ENCODE measurements at places on chromosomes 6 and 20.
A peak's percentile ranks its signal among the peaks of the same experiment; 100 is the strongest.

- DNase-seq: no peak
These were observed 296.7 kb downstream of the ZFAND3 start for GRCh38 chr6:38116248-38116647.

DNA sequence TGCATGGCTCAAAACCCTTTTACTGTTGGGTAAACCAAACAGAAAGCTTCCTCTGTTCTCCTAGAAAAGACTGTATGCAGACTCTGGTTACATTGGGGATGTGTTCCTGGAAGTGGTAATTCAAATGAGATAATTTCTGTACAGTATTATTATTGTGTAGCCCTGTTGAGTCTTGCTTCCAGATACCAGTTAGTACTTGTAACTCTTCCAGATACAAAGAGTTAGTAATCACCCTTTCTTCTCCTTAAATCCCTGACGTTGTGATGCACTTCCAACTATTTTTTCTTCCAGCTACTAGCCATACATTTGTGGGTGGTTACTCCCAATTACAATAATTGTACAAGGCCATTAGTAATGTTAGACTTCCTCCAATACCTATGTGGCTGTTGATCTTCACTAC is 42.3 kb upstream of the GRIK2 start:
- DNase-seq: no peak

- no peak for DNase-seq
These were observed 20.4 kb downstream of the SPINT4 start for GRCh38 chr20:45742596-45742995.

- no peak for DNase-seq
These were observed 114.9 kb downstream of the EPHA7 start for GRCh38 chr6:93304505-93304904.

- no peak for DNase-seq
These were observed 174.6 kb downstream of the UBE3D start for GRCh38 chr6:82891076-82891475.

GRCh38 chr20:2305479-2305878 is 9.7 kb downstream of the TGM3 start:
- no peak for DNase-seq

DNA sequence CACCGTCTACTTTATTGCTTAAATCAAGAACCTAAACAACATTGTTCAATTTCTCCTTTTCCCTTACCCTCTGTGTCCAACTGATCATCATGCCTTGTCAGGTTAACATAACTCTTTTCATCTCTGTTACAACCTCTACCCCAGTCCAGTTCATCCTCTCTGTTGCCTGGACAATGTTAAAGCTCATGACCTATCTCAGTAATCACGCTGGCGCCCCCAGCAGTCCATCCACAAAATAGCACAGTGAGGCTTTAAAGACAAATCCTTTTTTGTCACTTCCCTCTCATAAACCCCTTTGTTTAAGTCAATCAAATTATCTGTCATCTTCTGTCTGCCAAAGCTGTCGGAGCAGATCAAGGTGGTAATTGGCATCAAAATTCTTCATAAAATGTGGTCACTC is 140.1 kb downstream of the QKI start:
- DNase-seq: peak; percentile 66

- no peak for DNase-seq
These were observed 301.1 kb downstream of the EYA4 start for GRCh38 chr6:133542056-133542821.

- no peak for DNase-seq
These were observed 431.9 kb downstream of the PKHD1 start for GRCh38 chr6:51655517-51655916.

- DNase-seq: peak; percentile 26
These were observed 3.1 kb upstream of the INSM1 start for GRCh38 chr20:20364593-20365479.

DNA sequence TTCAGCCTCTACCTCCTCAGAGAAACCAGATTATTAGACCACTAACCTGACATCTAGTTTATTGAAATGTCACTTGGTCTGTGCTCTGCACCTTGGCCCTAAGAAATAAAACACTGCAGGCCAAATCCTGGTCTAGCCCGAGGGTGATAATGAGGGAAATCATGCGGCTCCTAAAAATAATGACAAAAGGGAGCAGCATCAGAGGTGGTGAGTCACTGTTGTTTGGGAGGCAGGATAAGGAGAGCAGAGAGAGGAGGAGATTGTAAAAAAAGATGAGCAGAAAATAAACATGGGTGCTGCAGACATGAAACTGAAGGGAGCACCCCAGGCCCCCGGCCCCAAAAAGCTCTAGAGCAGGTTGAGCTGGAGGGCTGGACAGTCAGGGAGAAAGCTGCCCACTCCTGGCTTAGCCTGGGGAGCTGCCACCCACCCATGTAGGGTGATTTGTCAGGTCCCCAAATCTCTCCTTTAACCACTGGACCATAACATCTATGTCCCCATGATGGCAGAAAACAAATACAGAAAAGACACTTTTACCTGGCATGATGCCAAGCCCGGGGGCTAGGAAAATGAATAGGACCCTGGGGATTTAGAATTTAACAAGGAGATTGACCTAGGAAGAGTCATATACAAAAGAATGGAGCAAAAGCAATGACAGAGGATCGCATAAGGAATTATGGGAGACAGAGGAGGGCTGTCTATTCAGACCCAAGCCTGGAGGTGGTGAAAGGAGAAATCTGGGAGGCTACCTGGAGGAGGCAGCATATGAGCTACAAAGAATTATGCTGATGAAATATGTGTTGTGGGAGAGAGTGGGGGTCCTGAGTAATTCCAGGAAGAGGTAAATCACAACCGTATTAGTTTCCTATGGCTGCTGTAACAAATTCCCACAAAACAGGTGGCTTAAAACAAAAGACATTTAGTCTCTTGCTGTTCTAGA is 103.7 kb downstream of the SNAP25 start:
- DNase-seq: no peak

- DNase-seq: no peak
These were observed 77.0 kb downstream of the PLCB1 start for GRCh38 chr20:8209061-8209460.

DNA sequence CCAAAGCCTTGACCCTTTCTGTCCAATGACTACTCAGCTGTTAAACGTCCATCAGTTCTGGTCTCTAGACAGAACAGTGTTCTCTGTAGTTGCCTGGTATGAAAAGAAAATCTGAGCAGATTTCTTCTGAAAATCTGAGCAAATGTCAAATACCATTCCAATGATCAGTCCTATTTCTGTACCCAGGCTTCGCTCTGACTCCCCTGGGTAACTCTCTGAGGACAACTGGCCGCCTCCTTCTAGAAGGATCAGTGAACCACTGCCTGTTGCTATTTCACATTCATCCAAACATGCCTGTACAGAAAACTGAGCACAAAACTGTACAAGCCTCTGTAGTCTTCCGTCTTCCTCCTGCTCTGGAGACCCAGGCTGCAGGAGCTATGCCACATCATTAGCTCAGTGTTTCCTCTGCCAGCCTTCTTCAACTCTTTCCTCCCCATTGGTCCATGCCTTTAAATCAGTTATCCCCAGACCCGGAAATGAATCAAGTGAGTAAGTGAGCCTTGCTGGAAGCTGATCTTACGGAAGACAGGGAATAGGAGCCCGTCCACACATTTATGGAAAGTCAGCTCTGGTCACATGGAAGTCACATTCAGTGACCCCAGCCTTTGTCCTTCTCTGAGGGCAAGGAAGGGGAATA is 63.3 kb downstream of the DAAM2 start:
- no peak for DNase-seq

- no peak for DNase-seq
These were observed 21.6 kb downstream of the TCF15 start for GRCh38 chr20:588476-588875.

GRCh38 chr6:90295854-90296340 is 746 bp downstream of the BACH2 start:
- DNase-seq: peak; percentile 71

DNA sequence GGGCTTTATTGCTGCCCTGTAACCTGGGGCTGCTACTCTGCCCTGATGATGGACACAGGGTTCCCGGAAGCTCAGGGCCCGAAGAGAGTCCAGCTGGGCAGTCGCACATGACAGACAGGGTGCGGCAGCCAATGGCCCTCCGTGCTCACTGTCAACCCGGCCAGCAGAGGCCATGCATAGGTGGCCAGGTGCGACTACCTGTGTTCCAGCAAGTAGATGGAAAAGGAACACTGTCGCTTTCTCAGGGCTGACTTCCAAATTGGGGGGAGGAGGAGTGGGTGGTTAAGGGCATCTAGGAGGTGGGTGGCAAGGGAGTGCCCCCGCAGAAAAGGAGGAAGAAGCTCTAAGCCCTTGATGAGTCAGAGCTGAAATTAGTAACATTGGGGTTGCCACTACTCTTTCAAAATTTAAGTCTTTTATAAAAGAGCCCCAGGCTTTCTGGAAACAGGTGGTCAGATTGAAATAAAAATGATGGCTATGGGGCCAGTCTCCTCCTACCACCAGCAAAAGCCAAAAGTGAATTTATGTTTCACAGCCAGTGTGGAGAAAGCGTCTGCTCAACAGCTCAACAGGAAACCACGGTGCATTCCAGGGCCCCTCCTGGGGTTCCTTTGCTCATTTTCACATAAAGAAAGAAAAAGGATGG is 2.3 kb upstream of the RAMACL start:
- peak; percentile 8 for DNase-seq

- no peak for DNase-seq
These were observed 848.8 kb upstream of the MAP3K7 start for GRCh38 chr6:91435630-91436029.

DNA sequence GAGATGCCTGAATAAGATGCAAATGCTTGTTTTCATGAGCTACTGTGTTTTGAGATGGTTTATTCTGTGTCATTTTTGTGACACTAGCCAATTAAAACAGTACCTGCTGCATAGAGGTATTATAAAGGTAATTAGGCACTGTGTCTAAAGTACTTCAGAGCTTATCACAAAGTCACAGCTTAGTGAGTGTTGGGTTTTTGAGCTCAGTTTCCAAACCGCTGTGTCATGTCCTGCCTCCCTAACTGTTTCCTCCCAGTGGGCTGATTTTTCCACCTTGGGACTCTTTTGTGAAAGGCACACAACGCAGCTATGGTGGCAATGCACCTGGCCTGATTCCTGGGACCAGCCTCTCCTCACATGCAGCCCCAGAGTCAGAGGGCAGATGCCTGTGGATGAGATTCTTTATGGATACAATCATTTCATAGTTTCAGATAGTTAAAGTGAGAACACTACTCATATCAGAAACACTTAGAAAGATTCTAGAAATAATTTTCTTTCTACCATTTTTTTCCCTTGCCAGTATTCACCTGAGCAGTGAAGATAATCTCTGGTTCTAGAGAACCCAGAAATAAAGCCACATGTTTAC is 41.3 kb upstream of the TAGAP start:
- DNase-seq: peak; percentile 10

DNA sequence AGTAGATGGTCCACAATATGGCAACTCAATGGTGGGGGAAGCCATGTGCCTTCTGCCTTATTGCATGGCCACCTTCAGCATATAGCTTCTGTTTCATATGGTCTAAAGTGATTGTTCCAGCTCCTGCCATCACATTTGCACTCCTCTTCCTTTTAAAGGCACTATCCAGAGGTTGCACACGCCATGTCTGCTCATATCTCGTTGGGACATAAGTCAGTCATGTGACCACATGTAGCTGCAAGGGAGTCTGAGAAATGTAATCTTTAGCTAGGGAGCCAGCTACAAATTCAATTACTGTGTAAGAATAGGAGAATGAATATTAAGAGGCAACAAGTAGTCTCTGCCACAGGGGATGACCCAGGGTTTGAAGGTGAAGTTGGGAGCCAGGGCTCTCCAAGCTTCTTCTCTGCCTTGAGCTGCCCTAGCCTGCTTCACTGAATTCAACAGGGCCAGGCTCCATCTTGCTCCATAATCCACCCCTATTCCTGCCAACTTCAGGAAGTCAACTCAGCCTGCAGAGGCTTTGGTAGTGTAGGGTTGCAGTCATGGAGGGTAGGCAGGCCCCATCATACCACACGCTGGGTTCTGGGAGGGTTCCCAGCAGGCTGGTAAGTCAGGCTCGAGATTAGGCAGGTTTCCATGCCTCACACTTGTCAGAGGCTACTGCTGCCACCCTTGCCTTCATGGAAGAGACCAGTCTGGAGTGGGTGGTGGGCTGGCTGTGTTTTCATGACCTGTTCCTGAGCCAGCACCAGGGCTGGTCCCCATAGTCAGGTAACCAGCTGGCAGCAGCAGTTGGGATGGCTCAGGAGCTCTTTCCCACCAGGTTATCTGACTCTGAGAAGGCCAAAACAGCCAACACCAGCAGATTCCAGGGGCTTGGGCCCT is 56.7 kb upstream of the SAYSD1 start:
- no peak for DNase-seq

GRCh38 chr6:92111386-92111785 is 1308.0 kb downstream of the EPHA7 start:
- DNase-seq: no peak

DNA sequence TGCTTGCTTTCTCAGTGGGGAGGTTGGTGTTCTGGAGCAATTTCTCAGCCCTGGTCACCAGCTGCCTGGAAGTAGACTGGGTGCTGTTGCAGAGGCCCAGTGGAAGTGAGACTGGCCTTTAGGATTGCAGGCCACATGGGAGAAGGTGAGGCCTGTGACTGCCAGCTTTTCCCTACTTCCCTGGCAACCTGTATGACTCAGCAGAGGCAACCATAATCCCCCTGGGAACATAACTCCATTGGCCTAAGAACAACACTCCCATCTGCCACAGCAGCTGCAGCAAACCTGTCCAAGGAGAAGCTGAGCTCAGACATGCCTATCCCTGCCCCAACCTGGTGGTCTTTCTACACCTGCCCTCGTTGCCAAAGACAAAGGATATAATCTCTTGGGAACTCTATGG is 473.5 kb upstream of the SPTLC3 start:
- DNase-seq: no peak

GRCh38 chr20:25223179-25223661 is 24.7 kb upstream of the PYGB start:
- DNase-seq: peak; percentile 70

GRCh38 chr6:72659754-72660153 is 37.9 kb downstream of the KCNQ5 start:
- DNase-seq: no peak

GRCh38 chr6:135258970-135259369 is 77.9 kb downstream of the MYB start:
- no peak for DNase-seq

DNA sequence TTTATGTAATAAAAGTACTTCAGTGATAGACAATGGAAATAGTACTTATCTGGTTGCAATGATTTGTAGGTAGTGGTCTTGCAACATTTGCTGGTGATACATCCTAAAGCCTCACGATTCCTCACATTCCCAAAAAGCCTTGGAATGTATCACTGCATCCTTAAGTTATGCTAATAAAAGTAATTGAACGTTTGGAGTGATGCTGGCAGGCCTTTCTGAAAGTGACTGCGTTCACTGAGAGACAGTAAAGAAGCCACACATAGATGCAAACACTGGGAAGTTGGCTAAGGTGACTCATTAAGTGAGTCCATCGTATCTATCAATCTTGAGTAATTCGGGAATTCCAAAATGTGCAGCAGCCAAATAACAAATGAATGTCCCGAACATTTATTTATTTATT is 444.1 kb upstream of the SOX4 start:
- DNase-seq: no peak

DNA sequence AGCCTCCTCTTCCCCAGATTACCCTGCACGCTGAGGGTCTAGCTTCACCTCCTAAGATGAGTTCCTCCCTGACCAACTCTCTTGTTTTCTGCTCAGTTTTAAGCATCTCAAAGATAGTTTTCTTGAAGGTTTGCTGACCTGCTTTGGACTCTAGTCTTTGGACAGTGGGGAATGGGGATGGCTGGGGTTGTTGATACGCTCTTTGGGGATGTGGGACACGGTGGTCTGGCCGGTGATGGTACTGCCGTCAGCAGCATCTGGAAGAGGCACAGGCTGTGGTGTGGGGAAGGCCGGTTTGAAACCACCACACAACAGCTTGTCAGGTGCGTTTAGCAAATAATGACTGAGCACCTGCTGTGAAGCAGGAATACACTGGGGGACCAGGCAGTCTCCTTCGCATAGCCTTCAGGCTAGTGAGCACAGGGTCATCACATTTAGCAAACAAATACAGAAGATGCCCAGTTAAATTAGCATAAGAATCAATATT is 94.1 kb downstream of the TMEM242 start:
- DNase-seq: no peak
